ENCODE measurements at places on chromosomes 4 and X.

GRCh38 chr4:9933184-9933583 is 88.1 kb downstream of the SLC2A9 start:
- DNase-seq = no peak

GRCh38 chr4:79964400-79965211 is 108.4 kb downstream of the ANTXR2 start:
- DNase-seq = no peak

DNA sequence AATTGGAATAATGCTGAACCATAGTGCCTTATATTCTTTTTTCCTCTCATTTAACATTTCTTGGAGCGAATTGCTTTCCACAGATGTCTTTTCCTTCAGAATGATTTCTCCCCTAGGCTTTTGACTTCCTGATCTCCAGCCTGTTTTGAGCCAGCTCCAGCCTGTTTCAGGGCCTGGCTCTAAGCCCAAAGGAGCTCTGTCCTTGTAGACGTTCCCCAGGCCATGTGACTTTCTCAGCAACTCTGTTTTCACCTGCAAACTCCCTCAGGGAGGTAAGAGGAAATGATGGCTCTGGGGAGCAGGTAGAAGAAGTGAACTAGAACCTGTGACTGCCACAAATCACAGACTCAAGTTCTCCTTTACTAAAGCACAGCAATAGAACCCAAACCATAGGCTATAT is 89.1 kb downstream of the AKAP4 start:
- DNase-seq = no peak

DNA sequence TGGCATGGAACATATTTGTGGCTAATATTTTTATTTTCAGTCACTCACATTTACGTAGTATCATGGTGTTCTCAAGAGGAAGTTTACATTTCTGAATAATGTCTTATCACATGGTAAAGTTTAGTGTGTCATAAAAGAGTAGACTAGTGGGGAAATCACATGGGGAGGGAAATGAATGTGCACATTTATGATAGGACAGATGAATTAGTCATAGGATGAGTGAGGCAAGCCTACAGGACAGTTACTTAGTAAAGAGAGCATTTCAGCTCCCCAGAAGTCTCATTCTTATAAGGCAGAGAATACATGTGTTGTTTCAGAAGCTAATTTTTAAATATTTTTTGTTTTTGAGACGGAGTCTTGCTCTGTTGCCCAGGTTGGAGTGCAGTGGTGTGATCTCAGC is 6.2 kb downstream of the GK start:
- peak; percentile 51 for DNase-seq

DNA sequence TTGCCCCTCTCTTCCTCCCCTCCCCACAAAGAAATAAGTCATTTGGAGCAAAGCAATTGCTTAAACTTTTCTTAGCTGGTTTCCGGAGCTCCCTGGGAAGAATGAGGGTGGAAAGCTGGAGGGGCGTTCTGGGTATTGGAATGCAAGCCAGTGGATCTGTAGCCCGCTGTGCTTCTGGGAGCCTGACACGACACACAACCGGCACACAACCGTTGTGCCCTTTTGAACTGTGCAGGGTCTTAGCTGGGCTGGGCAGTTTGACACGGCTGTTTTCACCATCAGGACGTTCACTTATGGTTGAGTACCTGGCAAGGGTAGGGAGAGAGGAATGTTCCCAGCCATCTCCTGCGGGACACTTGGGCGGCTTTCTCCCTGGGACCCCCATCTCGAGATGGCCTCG is 38.3 kb downstream of the SHROOM2 start:
- DNase-seq = no peak

DNA sequence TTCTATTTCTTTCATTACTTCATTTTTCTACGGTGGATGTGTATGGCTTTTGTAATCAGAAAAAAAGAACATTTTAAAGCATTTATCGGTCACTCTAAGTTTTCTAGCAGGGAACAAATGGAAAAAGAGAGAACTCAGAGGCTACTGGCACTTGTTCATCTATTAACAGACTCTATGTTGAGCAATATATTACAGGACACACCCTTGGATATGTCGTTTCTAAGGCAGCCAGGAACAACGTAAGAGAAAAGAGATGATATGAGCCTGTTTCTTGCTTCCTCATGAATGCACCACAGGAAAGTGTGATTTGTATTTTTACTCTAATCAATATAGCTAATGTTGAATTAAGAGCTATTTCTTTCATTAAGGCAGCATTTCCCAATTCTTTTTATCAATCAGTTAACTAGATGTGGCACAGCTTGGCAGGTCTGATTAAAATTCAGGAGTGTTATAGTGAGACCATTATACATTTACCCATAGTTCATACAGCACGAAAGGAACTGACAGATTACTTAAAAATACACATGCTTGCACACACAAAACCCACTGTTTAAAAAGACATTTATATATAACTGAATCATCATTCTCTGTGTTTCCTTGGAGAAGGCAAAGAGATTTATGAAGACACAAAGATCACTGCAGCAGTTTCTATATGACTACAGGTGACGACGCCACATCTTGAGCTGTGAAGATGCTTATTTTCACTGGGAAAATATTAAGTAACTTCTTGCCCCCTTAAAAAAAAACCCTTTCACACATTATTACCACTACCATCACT is 13.0 kb downstream of the RAB9B start:
- no peak for DNase-seq

DNA sequence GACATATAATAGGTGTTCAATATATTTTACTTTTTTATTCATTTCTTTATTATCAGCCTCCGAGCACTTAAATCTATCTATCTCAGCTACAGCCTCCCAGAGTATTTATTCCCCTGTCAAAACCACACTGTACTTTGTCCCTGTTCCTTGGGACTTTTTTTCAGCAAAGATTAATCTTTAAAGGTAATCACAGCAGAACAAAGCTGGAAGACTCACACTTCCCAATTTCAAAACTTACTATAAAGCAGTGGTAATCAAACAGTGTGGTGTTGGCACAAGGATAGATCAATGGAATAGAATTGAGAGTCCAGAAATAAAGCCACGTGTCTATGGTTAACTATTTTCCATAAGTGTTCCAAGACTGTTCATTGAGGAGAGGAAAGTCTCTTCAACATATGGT is 59.7 kb downstream of the KLHL13 start:
- DNase-seq = no peak

GRCh38 chr4:126899331-126899801 is 733.4 kb upstream of the INTU start:
- DNase-seq = peak; percentile 50

GRCh38 chr4:56979421-56980072 is 851 bp downstream of the POLR2B start:
- no peak for DNase-seq

- DNase-seq = no peak
Observed at GRCh38 chr4:2487632-2488031, 18.7 kb downstream of the RNF4 start.

DNA sequence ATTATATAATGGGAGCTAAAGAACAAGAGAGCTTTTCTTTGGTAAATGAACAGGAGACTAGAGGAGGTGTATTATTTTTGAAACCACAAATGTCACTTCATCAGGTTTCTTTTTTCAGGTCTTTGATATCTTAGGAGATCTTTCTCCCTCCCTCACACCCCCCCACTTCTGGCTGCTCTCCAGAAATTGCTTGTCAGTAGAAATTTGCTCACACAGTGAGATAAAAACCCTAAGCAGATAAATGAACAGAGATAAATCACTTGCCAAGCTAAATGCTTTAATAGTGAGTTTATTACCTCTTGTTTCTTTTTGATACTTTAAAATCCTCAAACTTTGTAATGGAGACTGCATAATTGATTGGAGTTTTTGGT is 421.2 kb upstream of the TENM3 start:
- DNase-seq = no peak

- DNase-seq = no peak
Observed at GRCh38 chrX:78357342-78358055, 30.1 kb upstream of the CYSLTR1 start.

- no peak for DNase-seq
Observed at GRCh38 chr4:162700815-162701361, 465.8 kb downstream of the NAF1 start.

DNA sequence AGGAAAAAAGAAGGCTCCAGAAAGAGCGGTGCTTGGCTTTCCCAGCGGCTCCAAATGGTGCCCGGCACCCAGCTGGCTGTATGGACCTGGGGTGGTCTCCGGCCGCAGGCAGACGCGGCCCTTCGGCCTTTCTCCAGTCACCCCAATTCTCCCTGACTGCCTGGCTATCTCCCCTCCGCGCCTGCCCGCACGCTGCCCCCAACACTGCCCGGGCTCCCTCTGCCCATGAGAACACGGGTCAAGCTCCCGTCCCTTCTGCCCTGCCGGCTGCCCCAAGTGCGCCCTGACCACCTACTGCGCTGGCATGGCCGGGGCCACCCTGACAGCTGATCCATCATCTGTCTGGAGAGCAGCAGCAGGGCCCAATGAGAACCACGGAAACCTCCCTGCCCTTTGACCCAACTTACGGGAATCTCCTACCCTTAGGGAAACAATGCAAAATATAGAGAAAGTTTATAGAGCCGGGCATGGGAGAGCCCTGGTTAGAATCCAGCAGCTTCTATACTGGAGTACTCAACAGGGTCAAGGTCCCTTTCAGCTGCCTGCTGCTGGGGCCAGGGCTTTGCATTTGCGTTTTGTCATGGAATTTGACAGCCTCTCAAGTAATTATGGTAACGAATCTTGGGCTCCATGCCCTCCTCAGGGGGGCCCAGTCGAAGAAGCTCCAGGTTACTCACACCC is 1.2 kb upstream of the FAM3A start:
- no peak for DNase-seq

DNA sequence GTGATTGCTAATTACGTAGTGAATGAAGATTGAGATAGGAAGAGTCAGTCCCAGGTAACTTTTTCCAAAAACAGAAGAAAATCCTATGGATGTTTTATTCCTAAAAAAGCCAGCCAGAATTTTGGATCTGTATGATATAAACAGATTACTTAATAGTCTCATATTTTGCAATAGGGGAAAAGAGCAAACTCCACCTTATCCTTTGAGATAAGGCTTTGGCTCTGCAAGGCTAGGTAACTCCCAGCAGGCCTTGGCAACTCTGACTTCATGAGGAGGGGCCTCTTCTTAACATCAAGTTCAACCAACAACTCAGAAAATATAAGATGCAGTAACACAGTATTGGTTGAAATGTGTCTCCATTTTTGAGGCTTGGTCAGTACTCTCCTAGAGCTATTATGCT is 98.7 kb upstream of the SLC4A4 start:
- DNase-seq = no peak

DNA sequence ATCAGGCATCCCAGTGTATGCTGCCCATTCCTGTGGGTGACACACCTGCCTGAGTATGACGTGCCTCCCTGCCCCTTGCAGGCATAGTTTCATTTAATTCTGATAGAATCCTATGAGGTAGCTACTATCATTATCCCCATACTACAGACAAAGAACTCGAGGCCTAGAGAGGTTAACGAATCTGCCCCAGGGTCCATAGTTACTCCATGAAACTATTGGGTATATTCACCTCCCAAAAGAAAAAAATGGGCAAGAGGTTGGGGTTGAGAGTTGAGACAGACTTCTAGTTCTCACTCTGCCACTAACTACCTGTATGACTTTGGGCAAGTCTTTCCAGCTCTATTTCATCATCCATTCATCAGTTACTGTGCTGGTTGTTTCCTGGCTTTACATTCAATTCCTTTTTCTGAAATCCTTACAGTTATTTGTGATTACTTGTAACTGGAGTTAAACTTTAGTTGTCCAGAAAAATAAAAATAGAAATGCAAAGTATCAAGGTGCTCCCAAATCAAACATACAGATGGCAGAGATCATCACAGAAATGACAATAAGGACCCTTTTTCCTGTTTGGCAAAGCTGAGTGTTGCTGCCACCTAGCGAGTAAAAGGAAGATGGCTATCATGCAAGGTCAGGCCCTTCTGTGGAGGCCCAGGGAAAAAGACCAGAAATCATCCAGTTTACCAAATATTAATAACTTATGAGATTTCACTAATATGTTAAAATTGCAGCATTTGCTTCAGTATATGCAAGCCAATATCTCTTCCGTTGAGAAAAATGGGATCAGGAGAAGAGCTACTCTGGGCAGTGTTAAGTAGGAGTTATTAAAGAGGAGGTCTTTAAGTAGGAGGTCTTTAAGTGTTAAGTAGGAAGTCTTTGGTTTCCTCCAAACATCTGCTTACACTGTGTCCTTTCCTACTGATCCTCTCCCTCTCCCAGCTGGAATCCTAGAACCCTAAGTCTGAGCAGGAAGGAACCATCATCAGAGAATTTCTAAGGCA is 17.1 kb upstream of the MAP7D3 start:
- peak; percentile 39 for DNase-seq

DNA sequence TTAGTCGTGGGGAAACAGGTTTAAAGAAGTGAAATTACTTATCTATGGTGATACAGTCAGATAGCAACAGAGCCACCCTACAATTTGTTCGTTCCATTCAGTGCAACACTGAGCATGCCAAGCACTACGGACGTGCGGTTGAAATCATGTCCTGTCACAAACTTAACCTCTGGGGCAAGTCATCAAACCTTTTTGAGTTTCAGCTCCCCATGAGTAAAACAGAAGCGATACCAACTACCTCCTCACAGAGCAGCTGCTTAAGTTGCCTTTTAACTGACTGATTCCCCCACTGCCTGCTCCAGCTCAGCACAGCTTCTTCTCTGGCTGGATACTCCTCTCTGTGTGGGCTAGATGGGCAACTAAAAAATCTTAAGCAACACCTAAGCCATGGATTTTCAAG is 36.0 kb downstream of the LHFPL1 start:
- no peak for DNase-seq

DNA sequence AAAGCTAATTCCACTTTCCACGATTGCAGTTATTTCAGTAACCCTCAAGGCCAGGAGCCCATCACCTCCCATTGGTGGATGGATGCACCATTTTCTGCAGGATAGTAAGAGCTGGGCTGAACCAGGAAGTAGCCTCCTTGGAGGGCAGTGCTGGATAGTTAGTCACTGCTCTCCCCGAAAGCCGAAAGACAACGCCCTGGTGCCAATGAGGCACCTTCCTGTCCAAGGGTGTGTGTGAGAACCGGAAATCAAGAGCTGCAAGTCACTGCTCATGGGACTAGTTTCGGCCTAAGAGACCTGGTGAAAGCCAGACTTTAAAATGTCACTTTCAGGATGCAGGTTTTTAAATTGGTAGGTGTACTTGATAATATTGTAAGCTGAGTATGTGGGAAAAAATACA is 203.8 kb upstream of the HS3ST1 start:
- DNase-seq = no peak

DNA sequence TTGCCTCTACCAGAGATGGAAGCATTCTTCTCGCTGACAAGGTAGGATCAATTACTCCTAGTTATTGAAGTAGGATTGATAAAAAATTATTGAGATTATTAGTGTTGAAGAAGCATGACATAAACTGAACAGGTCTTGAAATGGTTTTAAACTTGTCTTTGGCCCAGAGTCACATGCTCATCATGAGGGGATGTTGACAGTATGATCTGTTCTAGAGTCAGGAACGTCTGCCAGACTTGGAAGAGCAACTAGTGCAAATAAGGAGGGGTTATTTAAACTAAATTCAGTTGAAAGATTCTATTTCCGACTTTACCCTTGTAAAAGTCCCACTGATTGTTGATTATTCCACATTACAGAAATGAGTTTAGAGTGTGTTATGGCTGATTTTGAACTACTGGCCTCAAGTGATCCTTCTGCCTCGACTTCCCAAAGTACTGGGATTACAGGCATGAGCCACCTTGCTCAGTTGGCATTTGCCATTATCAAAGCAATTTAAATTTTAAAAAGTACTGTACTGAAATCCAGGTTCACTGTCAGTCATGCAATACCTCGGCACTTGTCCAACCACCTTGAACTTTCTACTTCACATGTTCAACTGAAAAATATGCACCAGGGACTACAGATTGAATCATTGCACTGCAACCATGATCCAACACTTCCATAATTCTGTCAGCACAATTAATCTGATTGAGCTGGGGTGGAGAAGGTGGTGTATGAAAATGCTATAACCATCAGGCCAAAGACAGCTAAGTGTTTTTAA is 19.7 kb downstream of the FABP2 start:
- DNase-seq = no peak

GRCh38 chr4:177237291-177237690 is 72.4 kb upstream of the NEIL3 start:
- no peak for DNase-seq

Data from AG08396 (cell line).